ENCODE measurements at places on chromosomes 5 and 9.

DNA sequence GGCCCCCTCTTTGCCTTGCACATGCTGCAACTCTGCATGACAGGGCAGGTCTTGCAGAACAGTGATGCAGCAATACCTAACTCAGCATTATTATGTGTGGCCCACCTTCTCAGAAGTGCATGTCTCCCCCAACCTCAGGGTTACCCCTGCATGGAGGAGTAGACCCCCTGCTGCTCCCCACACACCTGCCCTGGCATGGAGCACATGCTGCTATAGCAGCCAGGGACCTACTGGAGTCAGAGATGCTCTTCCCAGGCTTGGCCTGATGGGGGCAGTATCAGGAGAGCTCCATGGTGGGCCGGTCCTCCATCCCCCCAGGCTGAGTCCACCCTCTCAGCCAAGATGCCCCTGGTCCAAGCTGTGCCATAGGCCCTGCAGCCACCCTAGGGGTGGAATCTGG lies 13.2 kb upstream of the BOD1 start:
- no peak for DNase-seq

DNA sequence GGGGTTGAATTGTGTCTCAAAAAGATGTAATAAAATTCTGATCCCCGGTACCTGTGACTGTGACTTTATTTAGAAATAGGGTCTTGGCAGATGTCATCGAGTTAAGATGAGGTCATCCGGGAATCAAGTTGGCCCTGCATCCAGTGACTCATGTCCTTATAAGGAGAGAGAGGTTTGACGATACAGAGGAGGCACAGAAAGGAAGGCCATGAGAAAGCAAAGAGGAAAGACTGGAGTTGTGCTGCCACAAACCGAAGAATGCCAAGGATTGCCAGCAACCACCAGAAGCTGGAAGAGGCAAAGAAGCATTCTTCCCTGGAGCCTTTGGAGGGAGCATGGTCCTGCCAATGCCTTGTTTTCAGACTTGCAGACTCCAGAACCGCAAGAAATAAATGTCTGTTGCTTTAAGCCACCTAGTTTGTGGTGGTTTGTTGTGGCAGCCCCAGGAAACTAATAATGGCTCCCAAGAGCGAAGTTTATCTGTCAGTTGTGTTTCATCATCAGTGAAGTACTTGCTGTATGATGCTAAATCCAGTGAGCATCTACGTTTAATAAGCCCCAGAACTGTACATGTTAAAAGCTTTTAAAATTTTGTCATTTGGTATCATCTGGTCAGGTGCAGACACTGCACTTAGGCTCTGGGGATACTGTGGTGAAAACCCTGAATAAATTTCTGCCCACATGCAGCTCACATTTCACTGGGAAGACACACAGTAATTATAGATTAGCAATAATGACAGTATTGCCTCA lies 114.8 kb downstream of the TLE4 start:
- DNase-seq: no peak

DNA sequence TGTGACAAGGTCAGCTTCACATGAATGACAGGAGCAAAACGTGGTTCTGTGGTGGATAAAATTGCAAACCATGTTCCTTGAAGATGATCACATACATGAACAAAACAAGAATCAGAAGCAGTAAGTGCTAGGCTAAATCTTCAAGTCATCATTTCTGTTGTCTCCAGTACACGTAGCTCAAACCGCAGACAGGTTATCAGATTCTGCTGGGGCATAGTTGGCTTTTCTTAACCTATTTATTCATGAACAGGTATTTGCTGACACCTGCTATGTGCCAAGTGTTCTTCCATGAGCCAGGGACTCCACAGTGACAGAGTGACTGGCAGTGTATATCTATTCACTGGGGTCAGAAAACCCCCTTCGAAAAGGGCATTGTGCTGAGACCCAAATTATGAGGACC lies 20.8 kb downstream of the MFAP3 start:
- DNase-seq: no peak

GRCh38 chr9:108869092-108869725 lies 7.1 kb downstream of the ACTL7A start:
- no peak for DNase-seq

- peak; percentile 80 for DNase-seq
Observed at GRCh38 chr9:78369639-78370219, 72.8 kb downstream of the PSAT1 start.

DNA sequence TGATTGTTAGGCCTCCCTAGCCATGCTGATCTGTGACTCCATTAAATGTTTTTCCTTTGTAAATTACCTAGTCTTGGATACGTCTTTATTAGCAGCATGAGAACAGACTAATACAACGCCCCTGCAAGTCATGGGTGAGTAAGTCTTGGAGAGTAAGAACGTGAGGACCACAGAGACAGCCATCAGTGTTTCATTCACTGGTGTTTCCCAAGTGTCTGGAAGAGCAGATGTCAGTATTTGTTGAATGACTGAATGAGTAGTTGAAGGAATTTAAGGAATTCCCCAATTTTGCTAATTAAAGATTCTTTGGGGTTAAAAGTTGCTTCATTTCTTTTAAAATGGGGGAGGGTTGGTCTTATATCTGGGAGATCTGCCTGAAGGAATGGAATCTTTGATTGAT lies 178.8 kb downstream of the TRIO start:
- no peak for DNase-seq

DNA sequence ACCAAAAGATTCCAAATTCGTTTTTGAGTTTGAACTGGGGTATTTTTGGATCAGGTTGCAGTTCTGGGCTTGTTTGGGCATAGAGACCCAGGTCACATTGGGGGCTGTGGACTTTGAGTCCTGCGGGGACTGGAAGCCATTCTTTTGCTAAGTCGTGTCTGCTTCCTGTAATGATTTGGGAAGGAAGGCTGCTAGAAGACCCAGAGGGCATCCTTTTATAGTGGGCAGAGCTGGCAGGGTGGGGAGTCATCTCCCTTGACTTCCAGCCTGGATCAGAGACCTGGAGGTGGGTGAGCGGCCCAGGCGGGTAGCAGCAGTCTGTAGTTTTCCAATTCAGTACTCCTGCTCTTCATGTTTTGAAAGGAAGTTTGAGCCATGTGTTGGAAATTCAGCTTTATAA lies 11.3 kb downstream of the ZNF618 start:
- no peak for DNase-seq

DNA sequence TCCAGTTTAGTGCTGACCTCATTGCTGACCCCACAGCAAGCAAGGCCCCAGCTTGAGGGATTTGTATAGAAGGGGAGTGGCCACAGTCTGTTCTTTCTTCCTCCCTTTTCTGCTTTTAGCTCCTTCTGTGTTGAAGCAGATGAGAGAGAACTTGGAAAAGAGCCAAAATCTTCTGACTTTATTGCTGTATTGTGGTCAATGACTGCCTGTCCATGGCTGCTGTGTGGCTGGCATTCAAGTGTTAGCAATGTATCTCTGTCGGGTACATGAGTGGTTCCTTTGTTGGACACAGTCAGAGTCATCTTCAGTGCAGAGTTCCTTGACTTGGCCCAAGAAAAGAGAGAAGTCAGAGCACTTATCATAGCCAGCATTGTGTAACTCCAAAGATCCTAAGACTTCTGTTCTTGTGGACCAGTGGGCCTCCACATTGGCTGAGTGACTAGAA lies 154.1 kb downstream of the LRRC70 start:
- DNase-seq: no peak

- no peak for DNase-seq
Observed at GRCh38 chr5:123262216-123262823, 160.9 kb downstream of the CEP120 start.

- no peak for DNase-seq
Observed at GRCh38 chr5:144201588-144201987, 30.9 kb downstream of the KCTD16 start.

DNA sequence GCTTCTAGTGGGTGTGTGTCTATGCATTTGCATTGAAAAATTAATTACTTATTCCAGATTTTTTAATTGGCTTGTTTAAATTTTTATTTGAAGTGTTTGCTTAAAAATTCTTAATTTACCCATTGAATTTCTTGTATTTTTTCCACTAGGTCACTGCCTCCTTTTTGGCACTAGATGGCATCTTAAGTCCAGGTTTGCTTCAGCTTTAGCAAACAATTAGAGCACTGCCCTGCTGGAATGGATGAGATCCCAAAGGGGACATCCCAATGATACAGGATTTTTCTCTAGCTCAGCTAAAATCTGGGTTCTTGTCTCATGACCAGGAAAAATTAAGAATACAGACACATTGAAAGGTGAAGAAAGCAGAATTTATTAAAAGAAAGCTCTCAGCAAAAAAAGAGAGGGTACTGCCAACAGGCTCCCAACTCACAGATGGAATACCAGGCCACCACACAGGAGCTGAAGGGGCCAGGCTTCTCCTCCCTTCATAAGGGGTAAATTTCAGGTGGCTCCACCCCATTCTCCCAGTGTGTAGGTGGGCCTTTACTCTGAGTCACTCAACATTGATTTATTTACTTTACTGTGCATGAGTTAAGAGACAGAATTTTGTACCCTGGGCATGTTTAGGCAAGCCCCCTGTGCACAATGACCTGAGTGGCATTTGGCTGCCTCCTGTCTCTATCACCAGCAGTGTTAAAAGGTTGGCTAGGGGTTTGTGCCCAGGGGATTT lies 532.4 kb downstream of the ANXA1 start:
- no peak for DNase-seq

DNA sequence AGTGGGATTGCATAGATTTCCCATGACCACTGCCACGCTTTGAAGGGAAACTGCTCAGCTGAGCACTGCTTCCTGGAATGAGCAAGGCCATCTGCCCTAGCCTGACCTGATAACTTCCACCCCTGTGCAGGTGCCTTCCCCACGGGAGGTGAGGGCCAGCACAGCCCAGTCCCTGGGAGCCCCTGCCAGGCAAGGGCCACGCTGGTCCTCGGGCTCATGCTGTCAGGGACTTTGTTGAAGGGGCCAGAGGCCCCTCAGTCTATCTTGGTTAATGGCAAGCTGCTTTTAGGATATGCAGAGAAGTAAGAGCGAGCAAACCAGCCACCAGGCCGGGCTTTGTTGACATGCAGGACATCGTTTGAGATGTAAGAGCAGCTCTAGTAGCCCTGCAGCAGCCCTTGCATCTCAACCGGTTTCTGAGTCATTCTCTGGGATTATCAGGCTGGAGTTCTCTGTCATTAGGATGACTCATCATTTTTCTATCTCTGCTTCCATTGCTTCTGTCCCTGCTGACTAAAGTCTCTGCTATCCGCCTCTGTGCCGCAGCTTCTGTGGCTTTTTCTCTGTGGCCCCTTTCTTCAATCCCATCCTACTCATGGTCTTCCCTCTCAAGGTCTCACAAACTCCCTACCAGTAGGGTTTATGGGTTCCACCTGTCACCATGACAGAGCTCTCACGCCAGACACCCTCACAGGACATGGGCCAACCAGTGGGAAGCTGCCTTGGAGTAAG lies 30.6 kb upstream of the IQGAP2 start:
- no peak for DNase-seq

GRCh38 chr5:173451031-173451430 lies 122.8 kb upstream of the STC2 start:
- no peak for DNase-seq

GRCh38 chr5:178145965-178146820 lies 7.5 kb downstream of the NHP2 start:
- DNase-seq: peak; percentile 47

- DNase-seq: no peak
Observed at GRCh38 chr5:127053049-127053448, 20.3 kb downstream of the C5orf63 start.
